ENCODE measurements at places on chromosomes 1 and 21. TPM values are rescaled to one million over a fixed set of nuclear protein-coding genes. Genes with fewer than 3 reads are reported as not detected.

Gene S100A7
- not detected for total RNA-seq

Gene UFC1
- total RNA-seq, result 118 TPM

Gene IFI44L
- 1.4 TPM for total RNA-seq

Gene CFHR1
- total RNA-seq, result not detected

Gene TEX38
- total RNA-seq, result not detected

Gene HUNK
- total RNA-seq, result 0.02 TPM

Gene LIPI
- not detected for total RNA-seq

Gene ZZZ3
- total RNA-seq, result 58.3 TPM

DNA sequence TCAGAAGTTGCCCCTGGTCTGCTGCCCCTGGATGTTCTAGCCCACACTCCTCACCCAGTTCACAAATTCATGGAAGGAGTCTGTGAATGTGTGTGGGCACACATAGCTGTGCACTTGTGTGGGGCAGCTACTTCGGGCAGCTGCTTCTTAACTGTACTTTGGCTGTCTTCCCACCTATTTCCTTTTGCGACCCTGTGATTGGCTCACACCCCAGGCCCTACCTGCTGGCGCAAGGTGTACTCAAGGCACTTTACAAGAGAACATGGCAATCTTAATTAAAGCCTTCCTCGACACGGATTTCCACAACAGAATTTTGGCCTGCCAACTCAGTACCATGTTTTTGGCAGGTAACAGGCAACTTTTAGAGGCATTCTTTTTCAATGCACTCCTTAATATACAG, 86.5 kb upstream of the CTTNBP2NL start:
- DNase-seq, result no peak

DNA sequence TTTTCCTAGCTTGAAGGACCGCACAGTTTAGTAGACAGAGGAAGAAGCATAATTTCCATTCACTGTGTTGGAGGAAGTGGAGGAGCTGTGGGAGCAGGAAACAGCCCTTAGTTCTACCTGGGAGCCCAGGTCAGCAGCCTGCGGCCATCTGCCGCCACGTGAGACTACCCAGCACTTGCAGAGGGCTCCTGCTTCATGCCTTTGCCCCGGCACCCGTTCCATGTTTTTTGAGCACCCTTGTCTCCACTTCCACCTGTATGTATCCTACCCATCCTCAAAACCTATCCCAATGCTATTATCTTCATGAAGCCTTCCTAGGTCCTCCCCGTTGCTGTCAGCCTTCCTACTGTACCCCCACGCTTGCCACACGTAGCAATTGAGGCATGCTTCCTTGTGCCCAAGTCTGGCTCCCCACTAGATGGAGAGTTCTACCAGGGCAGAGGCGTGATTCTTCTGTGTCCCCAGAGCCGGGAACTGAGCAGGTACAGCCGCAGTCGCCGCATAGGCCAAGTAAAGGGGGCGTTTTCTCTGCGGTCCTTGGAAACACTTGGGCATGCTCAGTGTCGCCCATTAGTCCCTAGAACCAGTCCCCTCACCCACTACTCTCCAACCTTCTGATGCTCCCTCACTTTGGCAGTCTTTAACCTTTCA, 1.9 kb downstream of the SLC6A9 start:
- DNase-seq, result no peak

DNA sequence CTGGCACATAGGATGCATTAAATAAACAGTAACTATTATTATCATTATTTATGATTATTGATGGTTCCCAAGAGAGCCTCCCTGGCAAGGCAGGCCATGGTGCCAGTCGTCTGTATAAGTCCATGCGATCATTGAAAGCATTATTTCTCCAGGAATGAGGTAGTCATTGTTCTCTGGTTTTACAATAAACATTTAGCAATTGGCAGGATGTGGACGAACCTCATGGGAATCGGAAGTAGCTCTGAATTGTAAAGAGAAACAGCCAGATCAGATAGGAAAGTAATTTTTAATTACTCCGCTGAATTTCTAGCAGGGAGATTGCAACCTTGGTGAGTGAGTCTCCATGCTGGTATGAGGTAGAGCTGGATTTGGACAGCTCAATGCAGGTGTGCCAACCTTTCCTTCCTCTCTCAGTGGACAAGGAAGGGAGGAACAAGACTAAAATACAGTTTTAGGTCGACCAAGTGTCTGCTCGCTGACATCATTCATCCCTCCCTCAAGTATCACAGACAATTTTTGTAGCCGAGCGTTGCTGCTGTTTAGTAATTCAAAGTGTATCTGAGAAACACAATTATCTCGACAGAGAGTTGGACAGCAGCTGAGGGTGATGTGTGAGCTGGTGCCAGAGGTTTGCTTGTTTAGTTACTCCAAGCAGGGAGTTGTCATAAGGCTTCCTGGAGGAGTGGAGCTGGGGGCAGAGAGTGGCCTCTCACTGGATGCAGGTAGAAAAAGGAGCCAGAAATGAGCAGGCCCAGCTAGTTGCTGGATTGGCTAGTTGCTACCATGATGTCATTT, 250.8 kb downstream of the KCNJ6 start:
- DNase-seq, result no peak

DNA sequence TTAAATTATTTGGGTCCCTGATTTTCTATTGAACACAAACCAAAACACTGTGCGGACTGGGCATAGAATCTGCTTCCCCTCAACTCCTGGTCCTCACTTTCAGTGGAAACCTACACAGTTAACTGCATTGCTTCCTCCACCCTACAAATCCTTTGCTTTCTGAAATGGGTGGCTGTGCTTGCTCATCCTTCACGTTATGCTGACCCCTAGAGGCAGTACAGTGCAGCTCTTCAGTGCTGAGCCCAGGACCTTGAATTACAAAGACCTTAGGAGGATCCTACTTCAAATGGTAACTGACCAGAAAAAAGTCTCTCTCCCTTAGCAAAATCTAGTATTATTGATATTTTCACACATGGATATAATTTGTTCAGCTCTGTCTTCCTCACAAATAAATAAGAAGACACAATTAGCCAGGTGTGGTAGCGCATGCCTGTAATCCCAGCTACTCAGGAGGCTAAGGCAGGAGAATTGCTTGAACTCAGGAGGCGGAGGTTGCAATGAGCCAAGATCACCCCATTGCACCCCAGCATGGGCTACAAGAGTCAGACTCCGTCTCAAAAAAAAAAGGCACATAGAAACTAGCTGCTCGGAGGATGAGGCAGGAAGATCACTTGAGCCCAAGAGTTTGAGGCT, 63.4 kb upstream of the L1TD1 start:
- no peak for DNase-seq

GRCh38 chr1:169426174-169426705, 1.0 kb downstream of the CCDC181 start:
- no peak for DNase-seq

DNA sequence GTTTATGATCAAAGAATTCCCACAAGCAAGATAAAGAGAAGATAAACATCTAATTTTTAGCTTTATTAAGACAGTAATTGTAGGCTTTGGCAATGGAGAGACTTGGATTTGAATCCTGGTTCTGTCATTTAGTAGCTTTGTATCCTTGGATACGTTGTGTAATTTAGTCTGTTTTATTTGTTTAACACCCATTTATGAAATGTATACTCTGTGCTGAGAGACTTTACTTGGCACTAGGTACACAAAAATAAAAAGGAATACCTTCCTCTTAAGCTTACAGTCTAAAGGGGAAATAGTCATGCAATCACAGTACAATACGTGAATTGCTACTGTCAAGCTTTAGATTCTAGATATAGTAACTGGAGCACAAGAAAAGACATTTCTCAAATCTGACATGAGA, 23.8 kb downstream of the ZMPSTE24 start:
- DNase-seq, result no peak

Data from CD8-positive, alpha-beta memory T cell (primary cell).